Kidney epithelial cell (primary cell): ENCODE measurements at places on chromosomes 7 and 10. TPM values are rescaled to one million over a fixed set of nuclear protein-coding genes. Genes with fewer than 3 reads are reported as not detected.

Gene SEC61G
- 325 and 563 TPM in 2 replicates for total RNA-seq

GRCh38 chr7:149284343-149284742 lies 22.3 kb downstream of the ZNF783 start:
- DNase-seq = no peak

DNA sequence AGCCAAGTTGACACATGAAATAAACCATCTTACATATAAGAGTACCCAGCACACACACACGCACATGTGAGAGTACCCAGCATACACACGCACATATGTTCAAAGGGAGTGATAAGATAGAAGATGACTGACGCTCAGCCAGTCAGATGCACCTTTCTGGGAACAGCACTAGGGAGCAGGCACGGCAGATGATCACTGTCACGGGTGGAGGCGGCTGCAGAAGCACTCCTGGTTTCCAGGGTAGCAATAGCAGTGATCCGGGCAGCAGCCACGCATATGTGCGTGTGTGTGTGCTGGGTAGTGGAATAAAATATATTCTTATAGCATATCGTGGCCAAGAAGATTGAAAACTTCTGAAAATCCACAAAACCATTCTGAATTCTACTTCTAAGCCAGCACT lies 85.8 kb upstream of the NAMPT start:
- DNase-seq = no peak

- DNase-seq = no peak
Measured at GRCh38 chr10:49173201-49173772, 14.9 kb downstream of the TMEM273 start.

Gene EGR2
- total RNA-seq = 0.67 and 1.2 TPM in 2 replicates

Gene CALCR
- not detected in 2 replicates for total RNA-seq
